COR-L47 (cell line): ENCODE measurements at places on chromosomes 11 and 22.

- no peak for DNase-seq
These were observed 103.7 kb downstream of the SHANK2 start for GRCh38 chr11:71148716-71149115.

DNA sequence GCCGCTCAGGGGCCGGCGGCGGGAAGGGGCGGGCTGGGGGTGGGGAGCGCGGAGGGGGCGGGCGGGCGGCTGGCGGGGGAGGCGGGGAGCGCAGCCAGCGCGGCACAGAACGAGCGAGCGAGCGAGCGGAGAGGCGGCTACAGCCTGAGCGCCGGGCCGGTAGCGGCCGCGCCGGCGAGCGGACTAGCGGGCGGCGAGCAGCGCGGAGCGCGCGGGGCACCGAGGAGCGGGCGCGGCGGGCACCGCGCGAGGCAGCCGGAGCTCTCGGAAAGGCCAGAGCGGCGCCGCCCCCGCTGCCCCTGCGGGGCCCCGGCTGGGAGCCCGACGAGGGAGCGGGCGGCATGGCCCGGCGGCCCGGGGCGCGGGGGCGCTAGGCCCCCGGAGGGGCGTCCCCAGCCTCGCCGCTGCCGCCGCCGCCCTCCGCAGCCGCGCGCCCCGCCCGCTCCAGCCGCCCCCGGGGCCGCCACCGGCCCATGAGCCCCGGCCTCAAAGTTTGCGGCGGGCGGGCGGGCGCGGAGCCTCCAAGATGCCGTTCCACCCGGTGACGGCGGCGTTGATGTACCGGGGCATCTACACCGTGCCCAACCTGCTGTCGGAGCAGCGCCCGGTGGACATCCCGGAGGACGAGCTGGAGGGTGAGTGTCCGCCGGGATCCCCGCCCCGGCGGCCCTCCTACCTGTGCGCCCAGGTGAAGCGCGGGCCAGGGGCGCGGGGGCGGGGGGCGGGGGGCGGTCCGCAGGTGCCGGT, at the start of gene CABP7:
TSS of gene CABP7 (plus strand) at position 105 of the 747 bp plus-strand sequence. CDS start at position 527, 422 bp downstream.
- no peak for DNase-seq

DNA sequence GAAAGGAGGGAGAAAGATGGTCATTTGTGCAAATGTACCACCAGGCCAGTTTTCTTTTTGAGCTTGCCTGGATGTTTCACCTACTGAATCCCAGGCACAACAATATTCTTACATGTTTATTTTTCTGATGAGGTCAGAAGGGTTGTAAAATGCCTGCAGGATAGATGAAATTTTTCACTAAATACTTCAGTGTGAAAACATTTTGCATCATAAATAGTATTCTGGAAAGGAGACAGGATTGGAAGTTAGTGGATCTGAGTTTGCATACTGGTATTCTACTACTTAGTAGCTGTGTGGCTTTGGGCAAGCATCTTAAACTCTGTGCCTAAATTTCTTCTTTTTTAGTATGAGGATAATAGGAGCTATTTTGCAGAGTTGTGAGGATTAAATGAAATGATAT, 24.8 kb downstream of the RNF169 start:
- DNase-seq = no peak

DNA sequence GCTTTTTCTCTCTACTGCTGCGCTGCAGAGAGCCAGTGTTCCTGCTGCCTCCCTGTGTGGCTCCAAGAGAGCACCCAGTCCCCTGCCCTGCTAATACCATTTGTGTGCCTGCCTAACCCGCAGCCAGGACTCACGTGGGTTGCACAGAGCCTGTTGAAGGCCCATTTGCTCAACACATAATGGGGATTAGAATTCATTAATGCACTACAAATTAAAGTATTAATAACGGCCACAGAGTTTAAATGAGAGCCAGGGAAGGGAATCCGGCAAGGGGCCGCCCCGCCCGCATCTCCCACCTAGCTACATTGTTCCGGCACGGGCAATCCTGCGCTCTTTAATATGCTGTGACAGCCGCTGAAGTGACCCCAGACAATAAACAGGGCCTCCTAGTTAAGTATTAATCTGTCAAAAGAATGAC, 211.3 kb downstream of the NXPE2 start:
- no peak for DNase-seq

DNA sequence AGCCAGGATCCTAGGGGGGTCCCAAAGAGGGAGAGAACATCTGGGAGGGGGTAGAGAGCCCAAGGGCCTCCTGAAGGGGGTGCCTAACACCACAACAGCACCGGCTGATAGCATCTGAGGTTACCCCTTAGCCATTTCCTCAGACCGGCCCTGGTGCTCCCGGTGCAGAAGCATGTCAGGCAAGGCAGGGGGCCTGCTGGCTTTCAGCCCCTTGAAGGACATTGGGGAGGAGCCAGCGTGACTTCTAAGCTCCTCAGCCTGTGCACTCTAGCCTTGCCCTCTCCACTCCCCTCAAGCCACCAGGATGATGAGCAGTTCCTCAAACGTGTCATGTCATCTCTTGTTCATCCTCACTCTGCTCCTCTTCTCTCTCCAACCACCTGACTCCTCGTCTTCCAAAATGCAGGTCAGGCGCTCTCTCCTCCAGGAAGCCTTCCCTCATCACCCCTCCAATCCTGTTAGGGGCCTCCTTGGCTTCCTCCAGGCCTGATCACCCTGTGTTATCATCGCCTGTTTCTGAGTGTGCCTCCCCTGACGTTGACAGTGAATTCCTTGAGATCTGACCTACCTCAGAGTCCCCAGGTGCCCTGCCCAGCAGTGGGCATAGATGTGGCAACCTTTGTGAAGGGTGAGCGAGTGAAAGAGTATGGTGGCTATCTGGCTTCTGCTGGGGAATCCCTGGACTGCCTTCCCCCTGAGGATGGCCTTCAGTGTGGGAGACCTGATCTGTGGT, 6.1 kb downstream of the P2RY2 start:
- DNase-seq = no peak

- DNase-seq = no peak
These were observed 154.9 kb downstream of the SBF2 start for GRCh38 chr11:10139143-10139542.

GRCh38 chr11:80844110-80844819, 1403.4 kb upstream of the TENM4 start:
- no peak for DNase-seq

DNA sequence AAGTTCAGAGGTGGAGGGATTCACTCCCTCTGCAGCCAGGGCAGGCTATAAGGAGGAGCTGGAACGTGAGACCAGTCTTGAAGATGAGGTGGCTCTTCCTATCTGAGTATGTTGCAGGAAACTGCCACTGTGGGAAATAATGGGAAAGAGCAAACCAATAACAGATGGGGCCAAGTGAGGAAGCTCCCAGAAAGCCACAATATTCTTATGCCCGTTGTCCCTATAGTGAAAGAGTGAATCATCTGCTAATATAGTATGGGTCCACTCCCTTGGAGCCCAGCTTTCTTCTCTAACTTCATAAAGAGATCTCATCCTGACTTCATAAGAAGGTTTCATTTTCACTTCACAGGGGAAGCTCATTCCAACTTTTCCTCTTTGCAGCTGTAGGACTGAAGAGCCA, 206.4 kb downstream of the BLID start:
- no peak for DNase-seq

DNA sequence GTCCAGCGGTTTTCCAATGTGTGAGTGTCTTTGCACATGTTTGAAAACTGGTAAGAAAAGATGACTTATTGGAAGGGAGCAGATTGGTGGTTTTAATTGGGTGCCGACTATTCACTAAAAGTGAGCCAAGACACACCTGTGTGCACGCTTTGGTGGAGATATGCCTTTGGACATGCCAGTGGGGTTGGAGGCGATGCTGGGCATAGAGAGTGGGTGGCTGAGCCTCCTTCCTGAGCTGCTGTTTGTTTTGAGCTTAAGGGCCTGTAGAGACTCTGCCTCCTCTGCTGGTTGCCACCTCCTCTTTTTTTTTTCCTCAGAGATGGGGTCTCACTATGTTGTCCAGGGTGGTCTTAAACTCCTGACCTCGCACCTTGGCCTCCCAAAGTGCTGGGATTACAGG, 9.5 kb downstream of the IGHMBP2 start:
- DNase-seq = no peak

- DNase-seq = no peak
These were observed 35.1 kb downstream of the TP53I11 start for GRCh38 chr11:44915621-44916020.

- no peak for DNase-seq
These were observed 2.4 kb downstream of the CASP1 start for GRCh38 chr11:105032495-105032894.

GRCh38 chr11:116825854-116826750, 3.0 kb upstream of the APOA4 start:
- no peak for DNase-seq

GRCh38 chr11:69253028-69253427, 40.9 kb upstream of the MYEOV start:
- no peak for DNase-seq

DNA sequence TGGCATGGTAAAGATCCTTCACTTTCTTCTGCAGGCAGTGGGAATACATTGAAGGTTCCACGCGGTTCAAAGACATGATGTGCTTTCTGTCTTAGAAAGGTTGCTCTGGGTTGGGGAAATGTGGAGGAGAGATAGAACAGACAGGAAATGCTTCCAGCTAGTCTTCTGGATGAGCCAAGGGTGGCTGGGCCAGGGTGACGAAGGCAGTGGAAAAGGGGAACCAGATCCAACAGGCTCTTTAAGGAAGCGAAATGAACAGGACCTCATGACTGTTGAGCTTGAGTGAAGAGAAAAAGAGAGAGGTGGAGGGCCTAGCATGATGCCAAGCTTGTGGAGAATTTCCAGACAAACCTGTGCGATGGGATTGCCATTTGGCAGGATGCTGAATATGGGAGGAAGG, 56.4 kb upstream of the LMO1 start:
- no peak for DNase-seq

DNA sequence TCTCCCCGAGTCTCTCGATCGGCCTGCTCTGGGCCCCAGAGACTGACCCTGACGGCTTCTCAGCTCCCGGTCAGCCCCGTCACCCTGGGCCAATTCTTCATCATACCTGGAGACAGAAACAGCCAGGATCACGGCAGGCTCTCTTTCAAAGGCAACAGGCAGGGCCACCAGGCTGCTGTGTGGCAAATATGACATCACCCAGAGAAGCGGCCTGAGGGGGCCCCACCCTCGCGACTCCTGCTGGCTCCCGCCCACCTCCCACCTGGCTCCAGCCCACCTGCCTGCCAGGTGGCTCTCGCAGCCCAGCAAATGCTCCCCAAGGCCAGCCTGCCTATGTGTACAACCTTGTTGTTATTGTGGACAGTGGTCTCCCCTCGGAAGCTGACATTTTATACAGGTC, 24.9 kb upstream of the PACSIN2 start:
- peak; percentile 71 for DNase-seq
